ENCODE measurements at places on chromosomes 4 and X.
A peak's percentile ranks its signal among the peaks of the same experiment; 100 is the strongest.

DNA sequence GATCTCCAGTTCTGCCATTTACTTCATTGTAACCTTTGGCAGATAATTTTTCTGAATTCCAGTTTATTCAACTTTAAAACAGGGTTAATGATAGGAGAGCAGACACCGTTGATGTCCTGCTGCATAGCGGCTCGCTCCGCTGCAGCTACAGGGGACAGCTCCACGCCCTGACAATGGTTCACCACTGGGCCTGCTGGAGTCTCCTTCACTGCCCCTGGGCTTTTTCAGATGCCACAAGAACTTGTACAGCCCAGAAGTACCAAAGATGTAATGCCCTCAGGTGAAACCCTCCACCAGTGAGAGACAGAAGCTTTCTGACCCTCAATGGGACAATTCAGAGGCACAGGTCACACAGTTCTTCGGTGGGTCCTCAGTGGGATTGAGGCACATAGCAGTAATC is 22.7 kb upstream of the SEPTIN11 start:
- no peak for DNase-seq

DNA sequence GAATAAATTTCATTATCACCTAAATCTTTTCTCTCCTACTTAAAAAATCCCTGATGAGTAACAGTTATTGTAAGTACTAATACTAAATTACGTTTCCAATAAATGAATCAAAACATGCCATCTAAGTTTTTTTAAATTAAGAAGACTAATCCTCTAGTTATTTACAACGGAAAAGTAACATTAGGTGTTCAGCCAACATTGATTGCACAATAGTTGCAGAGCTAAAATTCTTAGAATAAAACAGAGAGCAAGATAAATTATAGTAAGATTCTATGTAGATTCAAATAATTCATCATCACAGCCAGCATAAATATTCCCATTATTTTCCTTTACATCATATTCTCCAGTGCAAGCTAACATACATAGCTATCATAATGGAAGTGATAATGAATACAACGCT is 139.2 kb downstream of the HDX start:
- DNase-seq, result no peak

DNA sequence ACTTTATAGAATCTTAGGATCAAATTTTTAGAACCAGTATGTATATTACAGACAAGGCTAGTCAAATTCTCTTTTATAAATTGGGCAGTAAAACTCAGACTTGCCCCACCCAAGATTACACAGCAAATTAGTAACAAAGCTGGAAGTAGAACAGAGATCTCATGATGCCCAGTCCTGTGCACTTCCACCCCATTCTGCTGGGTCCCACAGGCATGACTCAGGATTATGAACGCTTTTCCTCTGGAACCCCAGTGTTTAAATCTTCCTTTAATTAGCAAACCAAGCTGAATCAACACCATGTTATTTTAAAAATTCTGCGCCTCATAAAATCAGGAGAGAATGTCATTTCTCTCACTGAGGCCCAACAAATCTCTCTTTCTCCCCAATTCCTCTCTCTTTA is 1.5 kb upstream of the IL13RA2 start:
- no peak for DNase-seq

DNA sequence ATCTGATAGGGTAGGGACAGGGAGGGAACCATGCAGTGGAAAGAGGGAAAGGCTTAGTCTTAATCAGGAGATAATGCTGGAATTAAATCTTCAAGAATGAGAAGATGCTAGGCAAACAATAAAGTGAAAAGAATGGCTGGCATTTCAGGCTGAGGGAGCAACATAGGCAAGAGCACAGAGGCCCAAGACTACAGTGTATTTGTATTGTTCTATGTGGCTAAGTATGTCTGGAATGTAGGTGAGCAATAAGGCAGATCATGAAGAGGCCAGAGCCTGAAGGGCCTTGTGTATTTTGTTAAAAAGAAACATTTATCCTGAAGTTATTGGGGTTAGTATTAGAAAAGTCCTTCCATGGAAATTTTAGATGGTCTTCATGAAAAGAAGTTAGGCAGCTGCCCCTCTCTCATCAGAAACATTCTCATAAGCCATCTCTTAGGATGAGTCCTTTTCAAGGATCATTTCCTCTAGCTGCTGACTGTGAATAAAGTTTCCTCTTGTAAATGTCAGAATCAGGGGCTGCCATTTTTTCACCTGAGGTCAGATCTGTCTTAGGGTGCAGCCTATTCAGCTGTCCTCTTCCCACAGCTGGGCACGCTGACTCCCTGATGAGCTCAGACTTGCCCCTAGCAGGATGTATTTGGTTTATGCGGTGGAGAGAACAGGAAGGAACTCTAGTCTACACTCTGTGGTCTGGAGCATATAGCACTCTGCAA is 46.3 kb downstream of the ATP10D start:
- DNase-seq, result no peak

- DNase-seq, result no peak
Measured at GRCh38 chr4:153661215-153661822, 22.8 kb upstream of the TLR2 start.

DNA sequence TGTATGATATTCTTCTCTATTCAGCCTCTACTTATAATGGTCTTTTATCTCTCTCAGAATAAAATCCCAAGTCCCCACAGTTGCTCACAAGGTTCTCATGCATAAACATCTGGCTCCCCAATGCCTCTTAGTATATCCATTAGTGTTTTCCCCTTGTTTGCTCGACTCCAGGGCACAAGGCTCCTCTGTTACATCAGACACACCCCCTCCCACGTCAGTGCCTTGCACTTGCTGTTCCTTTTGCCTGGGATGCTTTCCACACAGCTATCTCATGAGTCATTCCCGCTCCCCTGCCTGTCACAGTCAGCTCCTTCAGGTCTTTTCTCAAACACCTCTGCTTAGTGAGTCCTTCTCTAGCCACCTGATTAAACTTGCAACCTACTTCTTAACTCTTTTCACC is 260.2 kb downstream of the IL1RAPL1 start:
- DNase-seq, result no peak

DNA sequence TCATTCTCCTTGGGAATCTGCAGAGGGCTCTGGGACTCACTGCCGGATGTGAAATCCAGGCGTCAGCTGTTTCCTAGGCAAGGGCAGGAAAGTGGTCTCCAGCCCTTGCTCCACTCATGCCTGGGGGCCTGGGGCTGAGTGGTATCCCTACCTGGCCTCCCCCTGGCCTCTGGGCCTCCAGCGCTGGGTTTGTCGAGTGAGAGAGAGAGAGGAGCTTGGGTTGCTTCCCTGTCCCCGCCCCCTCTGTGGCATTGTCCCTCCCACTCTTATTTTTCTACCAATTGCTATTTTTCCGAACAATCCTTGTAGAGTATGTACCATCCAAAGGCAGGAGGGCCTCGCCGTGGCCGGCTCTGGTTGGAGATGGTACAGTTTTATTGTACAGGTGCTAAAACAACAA is 53.1 kb downstream of the ELF4 start:
- DNase-seq, result no peak

- DNase-seq, result no peak
Measured at GRCh38 chr4:148561467-148561866, 119.3 kb upstream of the NR3C2 start.

DNA sequence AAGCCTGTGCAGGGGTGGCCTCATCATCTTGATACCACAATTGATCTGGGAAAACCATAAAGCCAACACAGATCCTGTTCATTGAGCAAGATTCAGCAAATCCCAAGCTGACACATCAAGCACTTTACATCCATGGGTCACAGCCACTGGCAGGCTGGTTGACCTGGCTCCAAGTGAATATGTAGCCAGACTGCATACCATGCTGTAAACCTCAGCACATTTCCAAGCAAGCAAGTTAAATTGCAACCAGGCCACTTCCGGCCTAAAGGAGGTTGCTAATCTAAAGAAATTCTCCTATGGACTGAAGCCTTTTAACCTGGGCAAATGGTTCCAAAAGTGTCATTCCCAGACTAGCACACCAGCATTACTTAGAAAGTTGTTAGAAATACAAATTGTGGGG is 54.4 kb upstream of the USP26 start:
- no peak for DNase-seq

- no peak for DNase-seq
Measured at GRCh38 chr4:159150821-159151390, 48.0 kb downstream of the RAPGEF2 start.

DNA sequence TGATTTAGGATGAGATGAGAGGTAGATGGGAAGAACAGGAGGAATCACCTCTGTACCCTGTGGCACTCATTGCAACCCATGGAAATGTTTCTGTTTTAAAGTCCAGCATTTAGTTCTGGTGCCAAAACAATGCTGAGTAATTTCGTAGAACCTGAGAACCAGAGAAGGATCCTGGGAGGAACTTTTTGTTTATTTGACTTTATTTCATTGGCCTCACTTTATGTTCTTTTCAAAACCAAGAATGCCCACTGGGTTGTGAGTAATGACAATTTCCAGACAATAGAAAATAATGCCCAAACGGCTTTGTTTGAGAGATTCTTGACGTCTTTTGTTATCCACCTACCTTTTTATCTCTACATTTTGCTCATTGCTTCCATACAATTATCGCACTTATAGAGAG is 111.3 kb downstream of the SHROOM3 start:
- no peak for DNase-seq

DNA sequence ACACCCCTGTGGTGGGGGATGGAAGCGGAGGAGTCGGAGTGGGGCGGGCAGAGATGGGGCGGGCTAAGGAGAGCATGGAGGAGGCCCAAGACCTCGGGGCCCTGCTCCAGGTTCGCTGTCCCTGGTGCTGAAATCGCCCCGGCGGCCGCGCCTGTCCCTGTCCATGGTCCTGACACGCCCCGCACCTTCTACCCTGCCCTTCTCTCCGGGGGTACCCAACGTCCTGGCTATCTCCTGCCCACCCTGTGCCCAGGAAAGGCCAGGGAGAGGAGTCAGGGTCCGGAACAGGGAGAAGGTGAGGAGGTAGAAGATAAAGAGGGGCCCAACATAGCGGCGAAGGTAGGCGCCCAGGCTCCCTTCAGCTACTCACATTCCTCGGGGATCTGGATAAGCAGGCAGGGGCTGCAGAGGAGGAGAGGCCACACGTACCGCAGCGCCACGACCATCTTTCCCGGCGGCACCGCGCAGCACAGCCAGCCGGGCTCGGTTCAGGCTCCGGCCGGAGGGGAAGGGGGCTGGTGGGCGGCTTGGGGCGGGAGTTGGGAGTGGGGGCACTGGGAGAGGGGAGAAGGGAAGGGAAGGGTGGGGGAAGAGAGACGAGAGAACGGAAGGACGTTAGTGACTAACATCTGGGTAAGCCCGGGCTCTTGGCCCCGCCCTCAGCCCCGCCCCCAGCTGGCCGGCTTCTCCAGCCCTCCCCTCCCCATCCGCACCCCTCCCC is 10.4 kb downstream of the L1CAM start:
- DNase-seq, result peak; percentile 56

GRCh38 chrX:20061855-20062254 is 54.9 kb downstream of the MAP7D2 start:
- DNase-seq, result no peak

- DNase-seq, result no peak
Measured at GRCh38 chr4:190020790-190021717, 6.0 kb downstream of the FRG2 start.

GRCh38 chr4:124105212-124105611 is 607.3 kb downstream of the ANKRD50 start:
- no peak for DNase-seq

GRCh38 chr4:146472404-146472803 is 49.3 kb downstream of the SLC10A7 start:
- DNase-seq, result no peak

DNA sequence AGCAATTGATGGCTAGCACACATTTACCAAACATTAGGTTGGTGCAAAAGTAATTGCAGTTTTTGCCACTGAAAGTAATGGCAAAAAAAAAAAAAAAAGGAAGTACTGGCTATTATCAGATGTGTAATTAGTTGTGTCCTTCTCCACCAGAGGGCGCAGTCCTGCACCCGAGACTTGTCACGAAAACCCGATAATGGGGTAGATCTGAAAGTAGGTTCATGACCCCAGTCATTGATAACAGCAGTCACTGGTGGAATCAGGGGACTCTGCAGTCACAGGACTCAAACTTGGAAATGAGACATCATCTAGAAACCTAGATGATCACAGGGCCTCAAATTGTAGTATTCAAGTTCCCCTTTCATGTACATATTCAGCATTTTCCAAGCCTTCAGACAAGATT is 13.1 kb upstream of the ACOT9 start:
- DNase-seq, result no peak

GRCh38 chrX:37380256-37380655 is 31.1 kb downstream of the PRRG1 start:
- DNase-seq, result no peak

DNA sequence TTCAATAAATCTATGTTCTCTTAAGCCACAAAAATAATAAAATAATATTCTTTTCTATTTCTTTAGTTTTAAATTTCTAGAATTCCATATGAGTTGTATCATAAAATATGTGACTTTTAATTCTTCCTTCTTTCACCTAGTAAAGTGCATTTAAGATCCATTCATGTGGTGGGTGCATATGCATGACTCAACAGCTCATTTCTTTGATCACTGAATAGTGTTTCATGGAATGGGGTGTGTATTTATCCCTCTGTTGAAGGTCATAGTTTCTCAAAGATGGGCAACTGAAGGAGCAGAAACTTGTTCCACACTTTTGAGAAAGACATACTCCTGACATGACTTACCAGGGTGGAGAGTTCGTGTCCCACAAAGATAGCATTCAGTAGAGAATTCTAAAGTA is 1230.3 kb upstream of the AGA start:
- DNase-seq, result no peak

DNA sequence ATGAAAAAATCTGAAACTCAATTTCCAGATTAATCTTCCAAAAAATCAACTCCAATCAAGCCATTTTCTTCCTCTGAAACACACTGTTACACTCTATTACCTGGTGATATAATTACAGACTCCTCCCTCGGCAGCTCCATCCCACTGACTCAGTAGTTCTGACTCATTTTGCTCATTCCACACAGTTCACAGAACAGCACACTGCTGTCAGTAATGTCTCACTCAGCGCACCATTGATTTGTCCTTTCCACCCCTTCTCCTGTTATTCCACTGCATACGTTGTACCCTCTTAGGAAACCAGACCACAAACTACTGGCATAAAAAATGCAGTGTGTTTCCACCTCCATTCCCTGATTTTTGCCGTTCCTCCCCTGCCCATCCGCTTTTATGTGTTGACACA is 212.7 kb downstream of the SLIT2 start:
- no peak for DNase-seq

DNA sequence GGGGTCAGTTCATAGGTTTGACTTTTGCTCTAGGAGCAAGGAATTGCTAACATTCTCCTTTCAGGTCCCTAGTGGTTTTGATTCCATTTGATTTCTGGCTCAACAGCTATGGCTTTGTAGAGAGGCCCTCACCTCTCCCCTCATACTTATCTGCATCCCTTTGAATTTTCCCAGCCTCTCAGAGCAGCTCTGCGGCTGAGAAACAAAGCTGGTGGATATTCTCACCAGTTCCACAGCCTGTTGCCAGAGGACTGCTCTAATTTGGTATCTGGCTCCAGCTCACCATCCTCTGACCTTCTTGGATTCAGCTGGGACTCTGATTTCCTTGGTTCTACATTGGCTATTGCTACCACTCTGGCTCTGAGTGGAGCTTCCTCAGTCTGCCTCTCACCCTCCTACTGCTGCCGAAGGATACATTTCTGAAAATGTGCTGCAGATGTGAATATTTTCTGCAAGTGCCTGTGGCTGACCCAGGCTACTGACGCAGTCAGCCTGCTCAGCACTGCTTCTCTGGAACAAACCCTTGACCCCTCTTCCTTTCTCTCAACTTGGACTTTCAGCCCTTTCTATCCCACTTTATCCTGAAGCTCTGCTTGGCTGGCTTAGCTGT is 110.9 kb upstream of the ENPEP start:
- no peak for DNase-seq

All from stimulated activated CD4-positive, alpha-beta T cell treated with anti-CD3 and anti-CD28 coated beads, Interleukin-15, amount 100 ng/mL, for 1 hour (primary cell).